ENCODE measurements at places on chromosomes 6 and 20. TPM values are rescaled to one million over a fixed set of nuclear protein-coding genes. Genes with fewer than 3 reads are reported as not detected.
A peak's percentile ranks its signal among the peaks of the same experiment; 100 is the strongest.

DNA sequence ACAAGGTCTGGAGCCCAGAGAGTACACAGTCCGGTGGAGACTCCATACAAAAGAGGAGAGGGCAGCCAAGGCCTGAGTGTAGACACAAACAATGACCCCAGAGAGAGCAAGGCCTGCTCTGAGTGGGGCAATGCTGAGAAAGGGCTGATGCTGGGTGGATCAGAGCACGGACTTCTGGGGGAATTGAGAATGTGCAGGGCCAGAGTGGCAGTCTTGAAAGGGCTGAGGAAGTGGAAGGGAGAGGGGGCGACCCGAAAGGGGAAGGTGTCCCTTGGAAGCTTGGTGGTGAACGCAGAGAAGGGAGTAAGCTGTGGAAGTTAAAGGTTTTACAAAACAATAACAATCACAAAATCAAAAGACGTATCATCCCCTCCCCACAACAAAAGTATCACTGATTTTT is 12.0 kb upstream of the GRM4 start:
- DNase-seq, result no peak

- no peak for DNase-seq
Measured at GRCh38 chr6:89932245-89932802, 38.1 kb downstream of the GJA10 start.

- DNase-seq, result no peak
Measured at GRCh38 chr6:148770408-148771211, 23.8 kb downstream of the UST start.

Gene PLG
- not detected for total RNA-seq

GRCh38 chr6:140032189-140032588 is 657.7 kb upstream of the CITED2 start:
- DNase-seq, result no peak

DNA sequence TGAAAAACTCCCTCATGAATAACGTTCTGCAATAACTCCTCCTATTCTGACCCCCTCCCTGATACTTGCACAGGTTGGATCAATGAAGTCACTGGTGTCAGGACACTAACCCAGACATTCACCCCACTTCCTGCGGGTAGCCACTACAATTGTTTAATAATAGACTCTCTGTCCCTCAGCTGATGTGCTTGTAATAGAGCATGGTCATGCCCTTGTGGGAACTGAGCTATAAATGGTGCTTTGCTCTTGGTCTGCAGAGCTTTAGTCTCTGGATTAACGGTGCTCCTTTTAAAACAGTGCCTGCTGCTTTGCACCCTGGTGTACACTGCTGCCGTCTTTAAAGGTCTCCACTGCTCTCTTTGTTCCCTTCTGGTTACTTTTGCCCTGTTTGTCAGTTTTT is 127.3 kb downstream of the BACH2 start:
- DNase-seq, result no peak

Gene SYTL3
- 3.6 TPM for total RNA-seq

DNA sequence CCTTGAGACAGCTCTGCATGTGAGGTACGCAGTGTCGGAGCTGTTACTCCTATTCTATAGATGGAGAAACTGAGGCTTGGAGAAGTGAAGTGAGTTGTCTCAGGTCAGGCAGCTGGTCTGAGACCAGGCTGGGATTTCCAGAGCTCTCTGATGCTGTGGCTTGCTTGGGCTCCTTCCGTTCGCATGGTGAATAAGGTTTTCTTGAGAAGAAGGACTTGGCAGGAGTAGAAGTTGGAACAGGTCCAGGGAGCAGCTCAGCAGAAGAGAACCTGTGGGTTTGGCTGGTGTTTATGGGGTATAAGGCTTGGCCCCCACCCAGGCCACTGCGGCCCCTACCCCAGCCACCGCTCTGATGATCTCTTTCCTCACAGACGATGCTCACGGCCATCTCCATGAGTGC is 7.4 kb downstream of the SLC12A5 start:
- no peak for DNase-seq

- DNase-seq, result peak; percentile 85
Measured at GRCh38 chr6:145749632-145750031, 14.3 kb upstream of the EPM2A start.

- no peak for DNase-seq
Measured at GRCh38 chr20:23603321-23603720, 2.4 kb downstream of the CST9 start.

Measured in IMR-90 (cell line).